Aorta (tissue), 5 donors: ENCODE measurements at places on chromosomes 2 and 18. TPM values are rescaled to one million over a fixed set of nuclear protein-coding genes. Genes with fewer than 3 reads are reported as not detected.
A peak's percentile ranks its signal among the peaks of the same experiment; 100 is the strongest.

CGREF1 gene
- total RNA-seq: 8.1 TPM

GRCh38 chr2:181680055-181680936, at the start of gene NEUROD1:
Gene NEUROD1, minus strand, starts transcription at chr2:181680517. Its CDS starts 1,657 bp downstream, at chr2:181678860.
- H3K27me3 ChIP-seq: peaks cover 5% of the 10 kb centered on the region
- H3K4me1 ChIP-seq: no peaks in the 10 kb centered on the region
- H3K27ac ChIP-seq: no peak within 1 kb of the TSS
- no peaks in the 10 kb centered on the region for H3K36me3 ChIP-seq
- no peak for DNase-seq

DNA sequence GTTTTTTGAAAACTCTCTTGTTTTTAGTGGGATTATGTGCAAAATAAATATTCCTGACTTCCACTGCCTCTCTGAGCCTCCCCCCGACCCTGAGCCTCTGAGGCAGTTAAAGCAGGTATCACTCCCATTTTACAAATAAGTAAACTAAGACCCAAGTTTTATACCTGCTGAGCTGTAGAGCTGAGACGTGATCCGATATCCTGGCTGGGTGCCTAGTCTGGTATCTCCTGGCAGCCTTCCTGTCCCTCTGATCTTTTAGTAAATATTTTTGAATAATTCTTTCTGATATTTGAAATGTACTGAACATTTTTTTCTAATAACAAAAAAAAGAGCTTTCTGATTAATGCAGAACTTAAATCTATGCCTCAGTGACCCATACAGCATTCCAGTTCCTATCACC, 108.3 kb upstream of the NOSTRIN start:
- no peak for DNase-seq
- no peak overlapping the region for H3K27ac ChIP-seq
- no peaks in the 10 kb centered on the region for H3K4me1 ChIP-seq
- no peaks in the 10 kb centered on the region for H3K36me3 ChIP-seq

VWC2L gene
- total RNA-seq: not detected

GRCh38 chr2:205700331-205701132, 18.2 kb downstream of the NRP2 start:
- H3K4me1 ChIP-seq: peaks cover 4% of the 10 kb centered on the region
- H3K36me3 ChIP-seq: no peaks in the 10 kb centered on the region
- no peak overlapping the region for H3K4me3 ChIP-seq
- no peaks in the 10 kb centered on the region for H3K27me3 ChIP-seq
- peak; percentile 84 for DNase-seq

- H3K4me1 ChIP-seq: no peaks in the 10 kb centered on the region
- H3K27me3 ChIP-seq: no peaks in the 10 kb centered on the region
- H3K4me3 ChIP-seq: no peak overlapping the region
- no peak for DNase-seq
These were observed 69.3 kb downstream of the FARP2 start for GRCh38 chr2:241425368-241425767.

DNA sequence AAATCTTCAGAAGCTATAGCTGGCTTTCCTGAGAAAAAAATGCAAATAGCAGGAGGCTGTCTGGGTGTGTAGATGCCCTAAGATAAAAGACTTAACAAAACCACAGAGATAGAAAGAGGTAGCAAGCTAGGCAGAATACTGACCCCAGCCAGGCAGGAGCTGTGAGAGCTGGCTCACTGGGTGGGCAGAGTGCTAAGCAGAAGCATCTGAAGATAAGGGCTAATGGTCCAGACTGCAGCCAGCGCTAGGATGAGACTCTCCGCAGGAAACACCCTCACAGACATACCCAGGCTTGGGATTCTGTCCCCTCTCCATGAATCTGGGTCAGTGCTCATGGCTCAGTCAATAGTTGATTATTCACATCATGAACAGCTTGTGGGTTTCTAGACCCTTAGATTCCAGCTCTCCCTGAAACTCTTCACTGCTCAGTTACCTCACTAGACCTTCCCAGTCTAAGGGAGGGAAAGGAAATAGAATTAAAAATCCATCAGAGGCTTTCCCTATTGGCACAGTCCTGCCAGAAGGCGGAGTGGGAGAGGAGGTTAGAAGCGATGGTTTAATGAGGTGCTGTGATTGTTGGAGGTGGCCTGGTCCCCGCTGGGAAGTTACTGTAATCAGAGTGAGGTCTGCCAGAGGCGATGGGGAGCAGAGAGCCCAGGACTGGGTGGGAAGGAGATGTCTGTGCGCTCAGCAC, 21.4 kb upstream of the CCBE1 start:
- H3K27me3 ChIP-seq: no peaks in the 10 kb centered on the region
- DNase-seq: no peak
- no peaks in the 10 kb centered on the region for H3K36me3 ChIP-seq
- peaks cover 5% of the 10 kb centered on the region for H3K4me1 ChIP-seq
- no peak overlapping the region for H3K4me3 ChIP-seq

GRCh38 chr2:47024046-47024445, 108.4 kb upstream of the MCFD2 start:
- no peaks in the 10 kb centered on the region for H3K4me1 ChIP-seq
- no peak for DNase-seq
- H3K27ac ChIP-seq: no peak overlapping the region
- H3K27me3 ChIP-seq: no peaks in the 10 kb centered on the region

GRCh38 chr2:8119782-8120505, 561.9 kb upstream of the ID2 start:
- no peaks in the 10 kb centered on the region for H3K27me3 ChIP-seq
- H3K4me1 ChIP-seq: peaks cover 5% of the 10 kb centered on the region
- no peaks in the 10 kb centered on the region for H3K36me3 ChIP-seq
- no peak overlapping the region for H3K27ac ChIP-seq
- no peak for DNase-seq

DNA sequence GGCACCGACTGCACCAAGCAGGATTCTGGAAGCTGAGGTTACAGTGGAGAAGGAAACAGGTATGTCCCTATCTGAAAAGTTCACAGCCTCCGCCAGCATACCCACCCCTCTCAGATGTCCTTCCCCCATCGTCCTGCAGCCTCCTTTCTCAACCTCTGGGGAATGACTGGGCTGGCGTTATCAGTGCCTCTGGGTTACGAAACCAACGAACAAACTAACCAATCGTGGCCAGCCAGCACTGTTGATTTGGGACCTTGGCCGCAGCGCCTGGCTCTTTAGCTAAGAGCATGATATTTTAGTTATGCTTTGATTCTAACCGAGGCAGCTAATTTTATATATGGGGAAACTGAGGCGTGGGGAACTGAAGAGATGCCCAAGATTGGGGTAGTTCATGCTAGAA, 233.0 kb downstream of the TFCP2L1 start:
- H3K4me3 ChIP-seq: no peak overlapping the region
- no peaks in the 10 kb centered on the region for H3K36me3 ChIP-seq
- no peak for DNase-seq
- no peaks in the 10 kb centered on the region for H3K4me1 ChIP-seq
- H3K27me3 ChIP-seq: no peaks in the 10 kb centered on the region

DNAH7 gene
- total RNA-seq: 1.8 TPM

FANCL gene
- 28.6 TPM for total RNA-seq
